ENCODE measurements at places on chromosomes 3 and 15.

DNA sequence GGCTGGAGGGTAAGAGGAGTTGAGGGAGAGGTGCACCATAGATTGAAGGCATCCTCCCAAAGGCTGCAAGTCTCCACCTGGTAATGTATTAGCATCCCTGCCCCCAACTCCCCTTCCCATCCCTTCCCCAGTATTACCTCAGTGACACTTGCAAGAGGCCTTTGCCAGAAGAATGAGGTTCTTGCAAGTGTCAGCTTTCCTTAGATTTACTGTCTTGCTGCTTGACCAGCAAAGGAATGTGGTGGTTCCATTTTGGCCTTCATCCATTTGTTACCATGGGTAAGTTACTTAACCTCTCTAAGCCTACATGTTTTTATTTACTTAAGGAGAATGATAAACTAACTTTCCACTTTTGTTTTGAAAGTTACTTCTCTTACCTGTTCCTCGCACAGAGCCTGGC, 108.9 kb downstream of the LRTM1 start:
- DNase-seq, result no peak

- no peak for DNase-seq
These were observed 242.2 kb upstream of the ZPLD1 start for GRCh38 chr3:102192575-102192974.

- no peak for DNase-seq
These were observed 122.7 kb upstream of the THBS1 start for GRCh38 chr15:39458131-39458530.

DNA sequence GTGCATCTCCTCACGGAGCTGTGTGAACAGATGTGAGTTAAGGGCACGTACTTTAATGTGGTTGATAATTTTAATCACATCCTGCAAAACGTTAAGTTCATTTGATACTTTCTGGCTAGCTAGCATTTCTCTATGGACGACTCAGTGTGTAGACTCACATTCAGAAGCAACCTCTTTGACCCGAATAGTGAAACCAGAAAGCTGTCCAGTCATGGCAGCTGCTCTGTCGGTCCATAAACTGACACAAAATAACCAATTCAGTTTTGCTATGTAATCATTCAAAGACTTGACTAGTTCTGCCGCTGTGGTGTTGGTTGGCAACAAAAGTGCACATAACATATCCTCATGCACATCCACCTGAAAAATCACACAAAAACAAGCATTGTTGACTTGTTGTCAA, 3.7 kb upstream of the GFM1 start:
- no peak for DNase-seq

DNA sequence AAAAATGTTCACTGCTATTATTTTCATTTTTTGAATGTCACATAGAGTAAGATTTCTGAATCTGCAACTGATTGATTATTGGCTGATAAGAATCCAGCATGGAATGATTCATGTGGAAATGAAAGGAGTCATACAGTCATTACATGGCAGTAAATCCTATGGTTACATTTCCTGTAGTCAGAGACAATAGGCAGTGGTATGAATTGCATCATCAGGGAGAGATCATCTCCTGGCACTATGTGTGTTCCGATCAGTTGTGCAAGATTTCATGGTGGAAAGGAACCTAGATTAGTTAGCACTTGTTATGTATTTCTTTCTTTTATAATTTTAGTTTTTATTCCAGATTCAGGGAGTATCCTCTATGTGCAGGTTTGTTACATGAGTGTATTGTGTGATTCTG, 38.8 kb downstream of the SLC12A1 start:
- DNase-seq, result no peak

DNA sequence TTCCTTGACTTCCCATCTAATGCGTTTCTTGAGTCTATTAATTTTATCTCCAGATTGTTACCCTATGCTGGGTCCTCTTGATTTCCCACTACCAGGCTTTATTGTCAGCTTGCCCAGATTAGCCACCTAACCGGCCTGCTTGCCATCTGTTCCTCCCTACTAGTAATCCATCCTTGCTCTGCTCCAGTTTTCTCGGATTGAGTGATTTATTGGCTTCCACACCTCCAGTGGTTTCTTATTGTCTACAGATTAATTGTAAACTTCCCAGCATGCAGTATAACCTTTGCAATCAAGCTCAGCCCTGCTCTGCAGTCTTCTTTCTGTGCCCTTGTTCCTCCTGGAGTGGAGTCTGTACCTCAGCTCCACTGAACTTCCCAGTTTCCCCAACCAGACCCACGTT, 63.4 kb downstream of the ARHGEF26 start:
- no peak for DNase-seq

DNA sequence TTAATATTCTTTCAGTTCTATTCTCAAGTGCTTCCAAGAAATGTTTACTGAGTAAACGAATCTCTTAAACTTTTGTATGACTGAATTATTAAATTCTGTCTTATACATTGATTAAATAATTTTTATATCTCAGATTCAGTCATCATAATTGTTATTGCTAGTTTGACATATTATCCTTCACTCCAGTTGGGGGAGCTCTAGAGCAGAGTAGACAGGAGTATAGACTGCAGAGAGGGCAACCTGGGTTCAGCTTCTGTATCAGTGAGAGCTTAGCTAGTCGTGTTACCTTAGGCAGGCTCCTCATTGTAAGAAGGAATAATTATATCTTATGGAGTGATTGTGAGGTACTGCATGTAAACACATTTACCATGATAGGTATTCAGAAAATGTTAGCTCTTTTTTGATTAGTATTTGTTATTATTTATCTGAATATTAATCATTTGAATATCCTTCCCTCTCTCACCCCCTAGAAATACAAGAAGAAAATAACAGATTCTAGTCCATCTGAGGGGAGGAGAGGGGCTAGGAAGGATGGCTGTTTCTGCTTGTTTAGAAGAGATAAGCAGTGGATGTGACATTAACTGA, 31.0 kb upstream of the ZCWPW2 start:
- DNase-seq, result peak; percentile 62

DNA sequence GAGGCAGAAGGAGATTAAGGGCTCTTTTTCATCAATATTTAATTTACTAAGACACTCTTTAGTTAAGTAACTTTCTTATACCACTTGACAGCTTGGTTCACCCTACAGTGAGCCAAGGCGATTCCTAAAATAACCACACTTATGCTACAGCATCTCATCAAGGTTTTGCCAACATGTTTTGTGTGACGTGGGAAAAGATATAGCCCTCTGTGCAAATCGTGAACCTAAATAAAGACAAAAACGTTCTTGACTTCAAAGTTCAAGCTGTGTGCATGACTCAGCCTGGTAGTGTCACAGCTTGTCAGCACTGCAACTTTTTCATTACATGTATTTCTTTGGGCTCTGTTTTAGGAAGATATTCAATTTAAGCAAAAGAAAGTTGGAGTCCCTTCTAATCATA, 297.0 kb upstream of the EPHA3 start:
- peak; percentile 75 for DNase-seq

- DNase-seq, result no peak
These were observed 692.7 kb upstream of the GRM7 start for GRCh38 chr3:6168256-6168655.

DNA sequence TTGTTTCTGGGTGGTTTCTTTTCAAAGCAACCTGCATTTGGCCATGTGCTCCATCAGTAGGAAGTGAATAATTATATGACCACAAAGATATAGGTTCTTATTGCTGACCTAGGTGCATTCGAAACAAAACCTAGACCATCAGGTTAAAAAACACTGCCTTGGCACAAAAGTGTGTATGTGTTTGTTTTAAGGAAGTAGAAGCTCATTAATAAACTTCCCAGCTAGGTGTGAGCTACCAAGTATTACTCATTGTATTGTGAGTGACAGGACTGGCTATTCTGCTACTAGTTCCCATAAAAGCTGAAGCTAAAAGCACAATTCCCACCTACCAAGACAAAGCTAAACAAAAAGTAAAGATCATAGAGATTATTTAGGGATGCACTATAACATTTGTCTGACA, 168.2 kb downstream of the TP63 start:
- DNase-seq, result no peak

DNA sequence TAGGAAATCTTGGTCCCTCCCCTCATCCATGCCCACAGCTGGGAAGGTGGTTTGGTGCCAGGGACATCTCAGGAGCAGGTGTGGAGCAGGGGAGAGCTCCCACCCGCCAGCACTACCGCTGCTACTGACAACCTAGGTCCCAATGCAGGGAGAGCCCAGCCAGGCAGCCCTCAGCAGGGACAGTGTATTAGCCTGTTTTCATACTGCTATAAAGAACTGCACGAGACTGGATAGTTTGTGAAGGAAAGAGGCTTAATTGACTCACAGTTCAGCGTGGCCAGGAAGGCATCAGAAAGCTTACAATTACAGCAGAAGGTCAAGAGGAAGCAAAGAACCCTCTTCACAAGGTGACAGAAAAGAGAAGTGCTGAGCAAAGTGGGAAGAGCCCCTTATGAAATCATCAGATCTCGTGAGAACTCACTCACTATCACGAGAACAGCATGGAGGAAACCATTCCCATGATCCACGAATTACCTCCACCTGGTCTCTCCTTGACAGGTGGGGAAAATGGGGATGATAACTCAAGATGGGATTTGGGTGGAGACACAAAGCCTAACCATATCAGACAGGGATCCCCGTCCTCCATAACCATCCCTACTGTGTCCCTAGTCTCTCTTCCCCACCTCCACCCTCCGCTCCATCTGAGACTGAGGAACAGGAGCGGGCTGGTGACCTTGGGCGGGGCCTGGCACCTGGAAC, 218.6 kb downstream of the TBC1D2B start:
- DNase-seq, result no peak

DNA sequence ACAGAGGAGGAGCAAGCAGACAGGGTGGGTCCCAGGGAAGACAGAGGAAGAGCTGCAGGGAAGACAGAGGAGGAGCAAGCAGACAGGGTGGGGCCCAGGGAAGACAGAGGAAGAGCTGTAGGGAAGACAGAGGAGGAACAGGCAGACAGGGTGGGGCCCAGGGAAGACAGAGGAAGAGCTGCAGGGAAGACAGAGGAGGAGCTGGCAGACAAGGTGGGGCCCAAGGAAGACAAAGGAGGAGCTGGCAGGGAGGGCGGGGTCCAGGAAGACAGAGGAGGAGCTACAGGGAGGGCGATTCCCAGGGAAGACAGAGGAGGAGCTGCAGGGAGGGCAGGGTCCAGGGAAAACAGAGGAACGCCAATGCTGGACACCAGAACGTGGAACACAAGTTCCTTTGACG, 66.5 kb downstream of the PLXNA1 start:
- DNase-seq, result no peak

DNA sequence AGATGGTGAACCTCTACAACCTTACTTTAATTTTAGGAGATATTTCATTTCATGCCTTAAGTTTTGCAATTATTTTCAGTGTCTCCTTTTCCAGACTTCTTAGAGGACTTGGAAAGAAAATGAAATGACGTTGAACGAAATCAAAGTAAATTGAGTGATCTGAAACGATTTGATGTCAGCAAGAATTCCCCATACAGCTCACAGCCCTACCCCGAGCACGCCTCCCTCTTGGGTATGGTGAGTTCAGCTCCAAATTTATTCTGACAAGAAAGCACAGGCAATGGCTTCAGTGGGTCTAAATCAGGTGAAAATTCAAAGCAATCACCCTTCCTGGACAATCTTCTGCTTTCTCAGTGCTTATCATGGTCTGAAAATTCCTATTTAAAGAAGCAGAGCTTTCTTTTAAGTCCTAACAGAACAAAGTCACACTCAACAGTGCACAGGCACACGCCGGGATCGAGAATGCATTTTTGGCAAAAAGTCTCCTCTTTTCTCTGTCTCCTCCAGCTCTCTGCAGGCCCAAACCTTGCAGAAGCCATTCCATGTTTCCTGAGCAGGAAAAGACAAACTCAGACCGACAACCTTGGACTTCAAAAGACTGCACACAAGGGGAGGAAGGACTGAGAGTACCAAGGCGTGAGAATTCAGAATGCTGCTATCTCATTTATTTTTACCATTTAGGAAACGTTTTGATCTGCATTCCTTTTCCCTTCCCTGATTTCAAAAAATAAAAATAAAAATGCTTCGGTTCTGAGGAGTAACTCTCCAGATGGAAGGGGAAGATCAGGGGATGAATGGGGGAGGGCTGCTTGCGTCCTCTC, 72.0 kb downstream of the CCNL1 start:
- DNase-seq, result no peak

GRCh38 chr15:35206060-35206675, 121.1 kb upstream of the NANOGP8 start:
- no peak for DNase-seq

DNA sequence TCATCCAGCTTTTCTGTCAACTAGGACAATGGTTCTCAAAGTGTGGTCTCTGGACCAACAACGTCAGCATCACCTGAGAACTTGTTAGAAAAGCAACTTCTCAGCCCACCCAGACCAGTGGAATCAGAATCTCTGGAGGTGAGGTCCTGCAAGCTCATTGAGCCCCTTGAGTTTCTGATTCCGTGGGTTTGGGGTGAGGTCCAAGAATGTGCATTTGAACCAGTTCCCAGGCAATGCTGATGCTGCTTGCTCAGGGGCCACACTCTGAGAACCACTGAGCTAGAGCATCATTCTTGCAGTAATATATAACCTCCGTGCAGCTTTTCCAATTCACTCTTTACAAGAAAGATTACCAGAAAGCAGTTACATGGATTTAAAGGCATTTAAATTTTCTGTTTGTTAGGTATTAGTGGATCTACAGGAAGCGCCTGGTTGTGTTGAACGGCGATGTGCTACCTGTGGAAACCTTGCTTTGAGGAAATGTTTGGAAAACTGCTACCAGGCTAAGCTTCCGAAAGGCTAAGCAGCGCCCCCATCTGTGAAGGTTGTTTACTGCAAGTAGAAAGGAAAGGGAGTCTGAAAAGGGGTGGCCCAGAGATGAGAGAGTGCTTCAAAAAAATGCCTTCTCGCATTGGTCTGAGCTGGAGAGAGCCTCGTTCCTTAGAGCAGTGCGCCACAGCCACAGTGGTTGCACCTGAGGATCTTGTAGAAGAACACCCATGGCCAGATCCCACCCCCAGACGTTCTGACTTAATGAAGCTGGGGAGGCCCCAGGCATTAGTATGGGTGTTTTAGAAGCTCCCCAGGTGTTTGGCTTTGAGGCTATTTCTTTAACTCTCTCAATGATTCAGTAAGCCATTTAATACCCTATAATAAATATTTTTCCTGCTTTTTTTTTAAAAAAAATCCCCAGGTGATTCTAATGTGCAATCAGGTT, 50.0 kb downstream of the RLBP1 start:
- peak; percentile 74 for DNase-seq

- no peak for DNase-seq
These were observed 794 bp downstream of the ARPP19 start for GRCh38 chr15:52567871-52568600.

- DNase-seq, result no peak
These were observed 18.2 kb upstream of the PRKCI start for GRCh38 chr3:170204023-170204472.

DNA sequence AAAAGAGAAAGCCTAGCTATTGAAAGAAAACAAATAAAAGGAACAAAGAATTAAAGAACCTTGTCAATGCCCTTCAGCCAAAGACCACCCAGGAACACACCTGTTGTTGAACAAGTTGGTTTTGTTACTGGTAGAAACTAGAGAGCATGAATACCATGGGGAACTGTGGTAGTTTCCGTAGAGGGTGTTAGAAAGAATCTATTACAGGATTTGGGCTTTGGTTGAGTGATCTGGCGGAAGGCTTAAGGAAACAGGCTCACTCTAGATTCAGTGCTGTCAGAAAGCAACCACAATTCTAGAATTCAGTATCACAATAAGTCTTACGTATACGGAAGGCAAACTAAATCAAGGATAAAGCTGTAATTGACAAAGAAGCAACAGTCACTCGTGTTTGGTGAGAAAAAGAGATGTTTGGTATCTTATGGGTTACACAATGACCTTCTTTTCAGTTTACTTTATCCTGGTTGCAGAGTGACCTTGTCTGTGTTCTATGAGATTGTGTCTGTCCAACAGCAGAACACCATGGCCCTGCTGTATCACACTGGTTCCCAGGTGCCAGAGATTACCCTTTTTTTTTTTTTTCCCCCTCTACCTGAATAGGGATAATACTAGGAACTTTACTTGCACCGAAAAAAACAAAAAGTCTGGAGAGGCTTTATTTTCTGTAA, 265.9 kb downstream of the SHQ1 start:
- DNase-seq, result no peak
